Mesenchymal stem cell (in vitro differentiated cells and primary cell): ENCODE measurements at places on chromosomes 6 and 20.
A peak's percentile ranks its signal among the peaks of the same experiment; 100 is the strongest.

DNA sequence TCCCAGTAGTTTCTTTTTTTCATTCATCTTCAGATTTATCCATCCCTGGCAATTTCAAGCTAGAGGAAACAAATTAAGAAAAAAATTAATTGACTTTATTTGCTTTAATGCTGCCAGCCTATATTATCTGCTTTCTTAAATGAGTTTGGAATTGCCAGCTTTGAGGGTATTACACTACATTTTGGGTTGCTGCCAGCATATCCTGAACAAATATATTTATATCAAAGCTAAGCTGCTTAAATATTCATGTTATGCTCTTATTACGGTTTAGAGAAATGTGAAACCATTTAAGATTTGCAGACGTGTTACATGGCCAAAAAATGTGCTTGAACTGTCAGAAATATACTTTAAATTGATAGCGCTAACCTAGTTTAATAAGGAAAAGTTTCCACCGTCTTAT is 59.7 kb downstream of the GRIK2 start:
- H3K4me1 ChIP-seq: no peaks in the 10 kb centered on the region
- no peaks in the 10 kb centered on the region for H3K27me3 ChIP-seq
- H3K27ac ChIP-seq: no peak overlapping the region
- no peaks in the 10 kb centered on the region for H3K36me3 ChIP-seq
- no peak for DNase-seq
- no peak overlapping the region for H3K4me3 ChIP-seq

- no peaks in the 10 kb centered on the region for H3K27me3 ChIP-seq
- no peaks in the 10 kb centered on the region for H3K4me1 ChIP-seq
- DNase-seq: no peak
- H3K27ac ChIP-seq: no peak overlapping the region
- no peaks in the 10 kb centered on the region for H3K36me3 ChIP-seq
Measured at GRCh38 chr6:109521080-109521479, 38.1 kb upstream of the ZBTB24 start.

GRCh38 chr6:135182071-135183001 is 1.2 kb downstream of the MYB start:
- H3K27me3 ChIP-seq: peaks cover 20% of the 10 kb centered on the region
- DNase-seq: peak; percentile 33
- no peak overlapping the region for H3K27ac ChIP-seq
- no peaks in the 10 kb centered on the region for H3K36me3 ChIP-seq
- peaks cover 25% of the 10 kb centered on the region for H3K4me1 ChIP-seq

GRCh38 chr6:34491091-34491430 is 25.2 kb downstream of the PACSIN1 start:
- peak; percentile 72 for DNase-seq
- H3K27ac ChIP-seq: no peak overlapping the region
- H3K4me3 ChIP-seq: peak overlapping the region; percentile 53
- peaks cover 34% of the 10 kb centered on the region for H3K27me3 ChIP-seq
- H3K36me3 ChIP-seq: no peaks in the 10 kb centered on the region

GRCh38 chr6:79034865-79035264 is 43.2 kb downstream of the PHIP start:
- H3K4me3 ChIP-seq: no peak overlapping the region
- no peaks in the 10 kb centered on the region for H3K27me3 ChIP-seq
- H3K4me1 ChIP-seq: no peaks in the 10 kb centered on the region
- DNase-seq: no peak
- H3K36me3 ChIP-seq: peaks cover 29% of the 10 kb centered on the region

GRCh38 chr6:84271061-84271716 is 43.7 kb upstream of the CEP162 start:
- DNase-seq: no peak
- no peaks in the 10 kb centered on the region for H3K4me1 ChIP-seq
- no peak overlapping the region for H3K4me3 ChIP-seq
- H3K27ac ChIP-seq: no peak overlapping the region

DNA sequence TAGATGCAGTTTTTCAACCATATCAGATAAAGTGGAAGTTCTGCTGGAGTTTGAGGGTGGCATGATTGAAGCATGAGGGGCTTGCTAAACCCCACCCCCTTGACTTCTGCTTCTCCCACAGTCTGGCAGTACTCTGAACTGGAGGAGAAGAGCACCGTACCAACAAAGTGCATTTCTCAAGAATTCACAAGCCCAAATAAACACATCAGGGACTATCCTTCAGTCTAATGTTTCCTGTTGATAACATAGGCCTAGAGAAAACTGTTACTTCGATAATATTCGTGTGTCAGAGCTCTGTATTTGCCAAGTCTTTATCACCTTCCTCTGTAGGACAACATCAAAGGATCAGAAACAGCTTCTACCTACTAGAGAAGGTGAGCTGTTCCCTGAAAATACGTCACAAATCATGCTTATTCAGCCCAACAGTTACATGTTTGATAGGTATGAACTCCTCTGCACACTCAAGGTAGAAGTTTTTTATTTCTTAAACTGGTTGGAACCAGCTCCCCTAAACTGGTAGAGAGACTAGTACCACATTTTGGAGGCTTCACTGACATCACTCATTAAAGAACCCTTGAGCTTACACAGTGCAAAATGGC is 153.2 kb upstream of the PRND start:
- no peak overlapping the region for H3K4me3 ChIP-seq
- no peaks in the 10 kb centered on the region for H3K36me3 ChIP-seq
- H3K4me1 ChIP-seq: no peaks in the 10 kb centered on the region
- DNase-seq: no peak
- no peak overlapping the region for H3K27ac ChIP-seq
